Activated CD4-positive, alpha-beta T cell treated with anti-CD3 and anti-CD28 coated beads, Interleukin-2, amount 50 U/mL, for 4 hours (primary cell): ENCODE measurements at places on chromosomes 13 and 19.

GRCh38 chr13:30735025-30735871, at the start of gene ALOX5AP:
Gene ALOX5AP (plus strand): TSS chr13:30735543. CDS start chr13:30735606, 63 bp downstream.
- no peak for DNase-seq

- no peak for DNase-seq
Observed at GRCh38 chr19:42397263-42398166, 7.4 kb upstream of the CNFN start.

GRCh38 chr13:24742977-24743376, 21.0 kb upstream of the RNF17 start:
- no peak for DNase-seq

DNA sequence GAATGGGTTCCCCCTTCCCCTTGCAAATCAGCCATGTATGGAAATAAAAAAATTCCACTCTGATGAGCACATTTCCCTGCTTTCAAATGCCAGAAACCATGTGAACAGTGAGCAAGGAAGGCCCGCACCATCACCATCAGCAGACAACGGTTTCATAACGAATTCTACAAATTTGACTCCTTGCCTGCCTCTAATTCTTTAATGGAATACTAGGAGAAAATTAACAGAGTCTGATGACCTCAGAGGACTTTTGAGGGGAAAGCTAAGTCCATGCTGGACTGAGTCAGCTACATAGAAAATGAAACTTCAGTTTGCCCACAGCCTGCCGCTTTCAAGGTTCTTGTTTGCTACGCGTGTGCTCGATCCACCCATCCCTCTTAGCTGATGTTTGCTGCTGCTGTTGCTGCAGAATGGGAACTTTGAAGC, 46.7 kb upstream of the KL start:
- DNase-seq = no peak

DNA sequence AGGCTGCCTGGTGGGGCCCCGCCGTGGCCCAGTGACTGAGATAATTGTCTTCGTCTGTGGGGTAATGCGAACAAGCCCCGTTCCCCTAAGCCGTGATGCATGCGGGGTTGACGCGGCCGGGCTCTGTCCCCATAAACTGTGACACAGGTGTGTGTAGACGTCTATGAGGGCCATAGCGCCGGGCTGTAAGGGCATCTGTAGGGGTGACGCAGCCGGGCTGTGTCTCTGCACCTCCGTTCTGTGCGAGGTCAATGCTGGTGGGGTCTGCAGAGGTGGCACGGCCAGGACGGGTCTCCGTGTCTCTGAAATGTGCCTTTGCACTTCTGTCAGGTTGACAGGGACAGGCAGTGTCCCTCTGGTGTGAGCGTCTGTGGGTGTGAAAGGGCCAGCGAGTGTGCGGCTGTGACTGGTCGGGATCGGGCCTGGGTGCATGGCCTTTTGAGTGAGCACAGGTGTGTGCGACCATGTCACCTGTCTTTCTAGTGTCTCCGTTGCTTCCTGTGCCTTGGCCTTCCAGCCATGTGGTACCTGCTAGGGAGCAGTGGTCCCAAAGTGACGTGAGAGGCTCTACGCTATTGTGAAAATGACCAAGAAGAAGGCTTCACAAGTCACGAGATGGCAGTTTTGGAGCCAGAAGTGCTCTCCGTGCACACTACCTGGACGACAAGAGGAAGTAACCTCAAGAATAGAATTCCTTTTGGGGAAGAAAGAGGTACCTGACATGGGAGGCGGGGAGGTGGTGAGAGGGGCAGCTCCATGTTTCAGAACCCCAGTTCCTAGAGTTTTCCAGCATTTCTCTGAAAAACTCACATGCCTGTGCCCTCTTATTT, 16.4 kb upstream of the ZNF331 start:
- no peak for DNase-seq

DNA sequence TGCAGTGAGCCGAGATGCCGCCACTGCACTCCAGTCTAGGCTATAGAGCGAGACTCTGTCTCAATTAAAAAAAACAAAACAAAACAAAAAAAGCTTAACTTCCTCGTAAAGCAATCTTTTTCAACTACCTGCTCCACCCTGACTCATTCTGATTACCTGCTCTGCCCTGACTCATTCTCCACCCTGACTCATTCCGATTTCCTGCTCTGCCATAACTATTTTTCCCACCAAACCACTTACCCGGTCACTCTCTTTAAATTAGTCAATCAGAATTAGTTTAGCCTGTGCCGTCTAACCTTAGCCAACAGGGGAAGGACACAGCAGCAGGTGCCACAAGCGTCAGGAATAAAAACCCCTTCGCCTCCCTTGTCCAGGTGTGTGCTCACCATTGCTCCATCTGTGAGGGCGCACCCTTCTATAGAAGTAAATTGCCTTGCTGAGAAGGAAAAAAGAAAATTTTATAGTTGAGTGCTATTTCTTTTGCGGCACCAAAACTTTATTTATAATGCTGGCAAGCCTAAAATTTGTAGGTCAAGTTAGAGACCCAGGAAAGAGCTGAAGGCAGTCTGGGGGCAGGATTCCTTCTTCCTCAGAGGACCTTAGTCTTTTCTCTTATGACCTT, 1.7 kb upstream of the IFT88 start:
- DNase-seq = no peak

DNA sequence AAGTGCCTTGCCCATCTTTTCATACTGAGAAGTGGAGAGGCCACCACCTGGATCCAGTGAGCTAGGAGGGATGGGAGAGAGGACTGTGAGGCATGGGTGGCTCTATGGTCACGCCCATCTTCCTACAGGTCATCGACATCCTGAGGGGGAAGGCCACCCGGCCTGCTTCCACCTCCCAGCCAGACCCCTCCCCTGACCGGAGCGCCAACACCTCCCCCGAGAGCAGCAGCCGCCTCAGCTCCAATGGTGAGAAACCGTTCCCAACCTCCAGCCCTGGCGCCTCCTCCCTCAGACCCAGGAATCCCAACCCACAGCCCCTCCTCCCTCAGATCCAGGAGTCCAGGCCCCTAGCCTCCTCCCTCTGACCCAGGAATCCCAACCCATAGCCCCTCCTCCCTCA, 10.1 kb downstream of the BCL3 start:
- DNase-seq = no peak

DNA sequence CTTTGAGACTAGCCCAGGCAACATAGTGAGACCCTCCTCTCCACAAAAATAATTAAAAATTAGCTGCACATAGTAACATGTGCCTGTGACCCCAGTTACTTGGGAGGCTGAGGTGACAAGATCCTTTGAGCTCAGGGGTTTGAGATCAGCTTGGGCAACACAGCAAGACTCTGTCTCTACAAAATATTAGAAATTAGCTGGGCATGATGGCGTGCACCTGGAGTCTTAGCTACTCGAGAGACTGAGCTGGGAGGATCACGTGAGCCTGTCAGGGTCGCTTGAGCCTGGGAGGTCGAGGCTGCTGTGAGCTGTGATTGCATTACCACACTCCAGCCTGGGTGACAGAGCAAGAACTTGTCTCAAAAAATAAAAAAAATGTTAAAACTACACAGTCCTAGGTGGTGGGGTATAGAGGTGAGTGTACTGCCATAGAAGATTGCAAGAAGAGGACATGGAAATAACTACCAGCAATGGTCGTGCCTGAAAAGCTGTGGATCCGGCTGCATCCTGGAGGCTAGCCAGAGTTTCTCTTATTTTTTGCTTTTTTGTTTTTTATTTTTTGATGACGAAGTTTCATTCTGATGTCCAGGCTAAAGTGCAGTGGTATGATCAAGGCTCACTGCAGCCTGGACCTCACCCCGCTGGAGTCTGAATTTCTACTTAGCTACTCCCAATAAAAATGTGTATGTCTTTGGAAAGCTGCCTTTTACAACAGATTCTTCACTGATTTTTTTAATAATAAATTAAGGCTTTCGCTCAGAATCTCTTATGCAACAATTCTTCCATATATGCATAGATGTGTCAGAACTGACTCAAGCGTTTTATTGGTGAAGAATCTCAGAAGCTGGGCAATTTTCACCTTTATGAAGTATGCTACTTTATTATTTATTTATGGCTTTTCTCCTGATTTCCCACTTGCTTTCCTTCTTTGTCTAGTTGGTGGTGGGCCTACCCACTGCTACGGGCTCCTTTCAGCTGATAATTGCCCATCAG, 393.8 kb downstream of the TSHZ3 start:
- no peak for DNase-seq

GRCh38 chr19:32581705-32582179, 752 bp downstream of the PDCD5 start:
- DNase-seq = no peak
